ENCODE measurements at places on chromosomes 6 and 20.

GRCh38 chr20:3712279-3712873 is at the start of gene SIGLEC1:
Gene SIGLEC1 (minus strand): TSS chr20:3712600. CDS start chr20:3707128, 5,472 bp downstream.
- DNase-seq, result peak; percentile 70

GRCh38 chr6:37934276-37934675 is 114.7 kb downstream of the ZFAND3 start:
- DNase-seq, result no peak

DNA sequence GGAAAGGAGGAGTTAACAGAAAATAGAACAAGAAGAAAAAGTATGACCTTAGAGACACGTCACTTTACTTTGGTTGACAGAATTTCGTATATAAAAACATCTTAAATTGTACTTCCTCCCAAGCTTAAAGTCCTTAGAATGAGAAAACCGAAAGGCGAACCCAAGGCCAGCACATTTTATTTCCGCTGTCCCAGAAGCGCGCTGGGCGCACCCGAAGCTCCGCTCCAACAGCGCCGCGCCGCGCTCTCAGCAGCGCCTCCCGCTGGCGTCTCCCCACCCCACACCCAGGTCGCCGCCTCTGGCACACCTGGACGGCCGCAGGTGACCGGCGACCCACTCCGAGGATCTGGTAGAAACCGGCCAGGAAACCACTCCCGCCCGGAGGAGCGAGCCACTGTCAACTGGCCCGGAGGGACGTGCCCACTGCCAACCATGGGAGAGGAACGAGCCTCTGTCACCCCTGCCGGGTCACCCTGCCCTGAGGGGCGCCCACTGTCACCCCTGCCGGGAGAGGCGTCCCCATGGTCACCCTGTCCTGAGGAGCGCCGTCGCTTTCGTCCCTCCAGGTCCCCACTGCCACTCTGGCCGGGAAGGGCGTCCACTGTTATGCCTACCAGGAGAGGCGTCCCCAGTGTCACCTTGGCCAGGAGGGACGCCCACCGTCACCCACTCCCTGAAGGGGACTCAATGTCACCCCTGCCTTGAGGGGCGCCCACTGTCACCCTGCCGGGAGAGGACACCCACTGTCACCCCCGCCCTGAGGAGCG is 824 bp downstream of the MPC1 start:
- peak; percentile 71 for DNase-seq

DNA sequence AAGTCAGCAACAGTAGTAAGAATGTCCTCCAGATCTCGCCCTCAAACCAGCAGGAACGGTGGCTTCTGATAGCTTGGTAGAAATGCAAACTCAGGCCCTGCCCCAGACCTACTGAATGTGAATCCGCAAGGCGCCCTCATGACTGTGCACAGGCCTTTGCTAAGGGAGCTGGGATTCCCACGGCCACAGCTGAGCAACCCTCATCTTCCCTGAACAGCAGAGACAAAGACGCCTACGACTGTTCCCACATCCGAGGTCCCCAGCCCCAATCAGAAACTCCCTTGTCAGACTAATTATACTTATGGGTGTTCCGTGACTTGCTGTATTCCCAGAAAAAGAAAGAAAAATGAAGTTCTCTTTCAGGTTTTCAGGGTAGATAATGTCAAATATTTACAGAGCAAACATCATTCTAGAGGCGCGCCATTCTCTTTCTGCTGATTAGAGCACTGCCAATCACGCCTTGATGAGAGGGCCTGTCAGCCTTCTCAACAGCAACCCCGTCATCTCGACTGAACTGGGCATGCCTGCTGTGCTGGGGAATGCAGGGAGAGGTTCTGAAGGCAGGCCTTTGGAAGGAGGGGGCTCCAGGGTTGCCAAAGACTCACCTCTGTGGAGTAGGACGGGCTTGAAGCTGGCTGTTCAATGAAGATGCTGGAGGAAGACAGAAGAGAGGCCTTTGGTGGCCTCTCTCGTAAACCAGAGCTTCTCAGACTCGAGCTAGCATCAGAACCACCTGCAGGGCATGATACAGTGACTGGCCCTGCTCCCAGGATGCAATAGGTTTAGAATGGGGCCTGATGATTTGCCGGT is 79.9 kb downstream of the ZNF217 start:
- DNase-seq, result no peak

DNA sequence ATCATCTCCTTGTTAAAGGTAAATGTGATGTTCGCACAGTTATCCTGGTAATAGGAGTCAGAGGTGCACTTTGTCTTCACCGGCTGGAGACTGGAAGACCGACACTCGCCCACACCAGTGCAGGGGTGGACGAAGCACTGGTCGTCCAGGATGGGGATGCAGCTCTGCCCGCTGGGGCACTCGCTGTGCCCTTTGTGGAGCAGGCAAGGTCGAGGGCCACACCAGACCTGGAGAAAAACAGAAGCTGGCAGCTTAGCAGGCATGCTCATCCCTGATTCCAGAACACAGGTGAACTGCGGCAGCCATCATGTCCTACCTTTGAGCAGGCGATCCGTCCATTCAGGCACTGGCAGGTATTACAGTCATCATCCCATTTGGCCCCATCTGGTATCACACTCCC is 32.3 kb downstream of the JAG1 start:
- DNase-seq, result no peak

DNA sequence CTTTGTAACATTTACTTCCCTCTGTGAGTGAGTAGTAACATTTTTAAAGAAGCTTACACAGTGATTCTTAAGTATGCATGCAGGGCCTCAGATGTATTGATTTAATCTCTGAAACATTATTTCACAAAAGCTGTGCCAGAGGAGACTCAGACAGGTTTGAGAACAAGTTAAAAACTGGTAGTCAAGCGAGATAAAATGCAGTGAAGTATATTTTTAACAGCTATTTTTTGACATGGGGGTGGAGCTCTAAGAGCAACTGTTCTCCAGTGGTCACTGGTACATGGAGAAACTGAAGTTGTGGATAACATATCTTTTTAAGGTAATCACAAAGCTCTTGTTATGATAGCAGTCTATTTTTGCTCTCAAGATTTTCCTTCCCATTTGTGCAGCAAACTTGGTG is 20.4 kb downstream of the DSTN start:
- no peak for DNase-seq

GRCh38 chr6:113719064-113719463 is 138.1 kb upstream of the MARCKS start:
- DNase-seq, result no peak

- DNase-seq, result no peak
These were observed 16.8 kb upstream of the PLCB4 start for GRCh38 chr20:9052136-9052535.

DNA sequence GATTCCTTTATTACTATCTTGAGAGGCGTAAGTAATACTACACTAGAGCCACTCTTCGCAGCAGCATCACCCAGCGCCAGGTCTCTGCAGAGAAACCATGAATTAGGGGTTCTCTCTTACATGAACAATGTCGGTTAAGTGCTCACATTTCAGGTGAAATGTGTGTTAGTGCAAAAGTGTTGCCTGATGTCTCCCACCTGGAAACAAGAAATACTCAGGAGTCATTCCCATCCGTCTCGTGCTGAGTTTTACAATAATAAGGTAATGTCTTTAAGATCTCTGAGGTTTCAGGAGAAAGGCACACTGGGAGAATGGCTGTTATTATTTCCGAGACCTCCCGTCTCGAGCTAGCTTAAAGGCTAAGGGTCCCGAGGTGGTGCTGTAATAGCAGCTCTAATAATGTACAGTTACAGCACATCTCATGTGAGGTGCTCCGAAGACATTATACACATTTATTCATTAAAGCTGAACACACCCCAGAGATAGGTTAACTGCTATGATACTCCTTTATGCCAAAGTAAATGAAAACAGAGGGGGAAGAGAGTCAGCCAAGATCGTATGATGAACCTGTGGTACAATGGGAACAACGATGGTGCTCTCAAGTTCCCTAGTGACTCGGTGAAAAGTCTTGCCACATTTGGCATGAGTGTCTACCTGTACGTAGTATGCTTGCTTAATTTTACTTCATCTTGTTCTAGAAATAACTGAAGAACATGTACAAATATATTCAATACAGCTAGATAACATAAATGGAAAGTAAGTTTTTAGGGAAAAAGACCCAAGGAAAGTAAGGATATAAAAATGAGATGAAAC is 458.3 kb upstream of the CITED2 start:
- no peak for DNase-seq

GRCh38 chr6:119501798-119502483 is 152.4 kb upstream of the MAN1A1 start:
- DNase-seq, result no peak

All from left ventricle myocardium inferior (tissue), 1 donor.